ENCODE measurements at places on chromosomes 11 and 22.

- no peak for DNase-seq
Measured at GRCh38 chr11:34916843-34917770, 689 bp downstream of the PDHX start.

- DNase-seq: no peak
Measured at GRCh38 chr11:127383026-127383425, 382.5 kb upstream of the KIRREL3 start.

- DNase-seq: no peak
Measured at GRCh38 chr11:10514709-10515108, 26.3 kb downstream of the RNF141 start.

GRCh38 chr22:46828323-46828900 is 66.0 kb downstream of the TBC1D22A start:
- DNase-seq: peak; percentile 10

DNA sequence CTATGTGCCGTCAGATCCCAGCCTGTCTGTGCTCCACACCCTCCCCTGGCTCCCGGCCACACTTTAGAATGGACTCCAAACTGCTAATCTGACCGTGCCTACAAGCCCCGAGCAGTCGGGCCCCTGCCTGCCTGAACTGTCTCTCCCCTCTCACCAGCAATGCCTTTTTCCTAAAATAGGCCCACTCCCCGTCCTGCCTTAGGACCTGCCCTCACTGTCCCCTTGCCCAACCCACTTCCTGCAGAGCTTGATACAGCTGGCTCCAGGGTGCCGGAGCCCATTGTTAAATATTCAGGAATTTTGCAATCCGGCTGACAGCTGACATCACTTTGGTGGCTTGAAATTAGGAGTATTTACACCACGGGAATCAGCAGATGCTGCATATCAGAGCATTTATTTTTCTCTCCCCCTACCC is 21.4 kb downstream of the MN1 start:
- DNase-seq: no peak
